Cerebellum (tissue), 4 donors: ENCODE measurements at places on chromosomes 7 and 10.

- DNase-seq, result no peak
Measured at GRCh38 chr10:7853890-7854289, 35.6 kb downstream of the TAF3 start.

DNA sequence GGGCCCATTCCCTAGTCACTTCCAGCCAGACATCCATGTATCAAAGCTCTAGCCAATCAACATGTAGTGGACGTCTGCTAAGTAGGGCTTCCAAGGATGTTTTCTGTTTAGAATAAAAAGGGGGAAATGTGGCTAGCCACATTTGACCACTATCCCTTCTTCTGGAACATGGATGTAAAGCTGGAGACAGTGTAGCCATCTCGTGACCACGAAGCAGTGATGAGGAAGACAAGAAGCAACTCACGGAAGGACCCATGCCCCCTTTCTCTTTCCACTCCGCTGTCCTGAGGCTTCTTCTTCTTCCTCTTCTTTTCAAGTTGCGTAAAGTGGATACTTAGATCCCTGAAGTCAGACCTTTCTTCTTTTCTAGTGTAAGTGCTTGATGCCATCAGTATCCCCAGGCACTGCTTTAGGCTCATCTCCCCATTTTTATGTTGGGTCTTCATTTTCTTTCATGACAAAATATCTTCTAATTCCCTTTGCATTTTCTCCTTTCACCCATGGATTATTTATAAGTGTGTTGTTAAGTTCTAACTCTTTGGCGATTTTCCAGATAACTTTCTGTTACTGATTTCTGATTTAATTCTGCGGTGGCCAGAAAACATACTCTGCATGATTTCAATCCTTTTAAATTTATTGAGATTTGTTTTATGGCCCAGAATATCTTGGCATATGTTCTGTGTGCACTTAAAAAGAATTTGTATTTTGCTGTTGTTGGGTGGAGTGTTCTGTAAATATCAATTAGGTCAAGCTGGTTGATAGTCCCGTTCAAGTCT lies 594.5 kb downstream of the SDK1 start:
- DNase-seq, result no peak

GRCh38 chr7:129898502-129899160 lies 54.1 kb downstream of the UBE2H start:
- no peak for DNase-seq

DNA sequence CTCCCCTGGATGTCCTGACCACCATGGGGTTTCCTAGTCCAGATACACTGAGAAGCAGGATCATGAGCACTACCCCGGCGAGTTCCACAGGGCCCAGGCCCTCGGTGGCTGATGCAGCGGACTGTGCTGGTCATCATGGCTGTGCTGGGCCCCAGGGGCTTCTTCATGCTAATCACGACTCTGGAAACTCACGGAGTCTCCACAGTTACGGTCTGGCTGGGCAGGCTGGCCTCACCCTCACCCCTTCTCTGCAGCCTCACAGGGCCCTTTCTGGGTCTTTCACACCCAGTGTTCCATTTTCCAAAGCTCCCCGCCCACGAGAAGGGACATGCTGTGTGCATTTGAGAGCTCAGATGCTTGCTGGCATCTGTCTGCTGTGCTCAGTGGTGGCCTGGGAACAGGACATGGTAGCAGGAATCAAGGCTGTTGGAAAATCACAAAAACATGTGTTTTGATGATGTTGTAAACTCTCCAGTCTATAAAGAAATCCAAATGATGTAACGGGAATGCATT lies 119.0 kb downstream of the PTPN20 start:
- no peak for DNase-seq

DNA sequence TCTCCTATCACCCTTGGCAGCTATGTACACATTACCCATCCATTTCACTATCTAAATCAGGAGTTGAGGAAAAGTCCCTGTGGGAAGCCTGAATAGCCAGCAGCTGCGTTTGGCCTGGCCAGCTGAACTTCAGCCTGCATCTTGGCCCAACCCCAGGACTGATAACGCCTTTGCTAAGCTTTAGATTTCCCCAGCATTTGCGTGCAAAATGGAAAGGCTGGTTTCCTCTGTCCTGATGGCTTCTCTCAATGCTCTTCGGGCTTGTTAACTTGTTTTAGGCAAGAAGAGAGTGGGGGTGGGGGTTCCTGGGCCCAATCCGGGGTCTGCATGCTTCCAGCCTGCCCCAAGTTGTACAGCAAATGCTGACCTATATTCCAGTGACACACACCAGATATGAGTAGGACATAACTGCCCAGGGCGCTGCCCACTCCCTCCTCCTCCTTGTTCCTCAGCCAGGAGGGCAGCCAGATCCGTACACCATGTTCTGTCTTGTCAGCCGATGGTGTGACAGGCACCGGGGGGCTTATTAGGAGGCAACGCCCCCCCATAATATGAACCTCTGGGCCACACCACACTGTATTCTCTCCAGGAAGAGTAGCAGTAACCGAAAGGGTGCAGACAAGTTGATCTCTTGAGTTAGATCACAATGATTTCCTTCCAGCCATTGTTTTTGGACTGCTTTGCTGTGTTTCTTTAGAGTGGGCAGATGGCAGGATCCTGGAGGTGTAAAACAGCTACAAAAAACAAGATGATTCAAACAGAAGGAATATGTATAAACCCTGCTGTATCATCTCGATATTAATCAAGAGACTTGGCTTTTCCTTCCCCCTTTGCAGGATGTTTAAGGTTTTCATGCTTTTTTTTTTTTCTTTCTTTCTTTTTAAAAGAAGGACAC lies 339.0 kb downstream of the RNLS start:
- DNase-seq, result peak; percentile 85

DNA sequence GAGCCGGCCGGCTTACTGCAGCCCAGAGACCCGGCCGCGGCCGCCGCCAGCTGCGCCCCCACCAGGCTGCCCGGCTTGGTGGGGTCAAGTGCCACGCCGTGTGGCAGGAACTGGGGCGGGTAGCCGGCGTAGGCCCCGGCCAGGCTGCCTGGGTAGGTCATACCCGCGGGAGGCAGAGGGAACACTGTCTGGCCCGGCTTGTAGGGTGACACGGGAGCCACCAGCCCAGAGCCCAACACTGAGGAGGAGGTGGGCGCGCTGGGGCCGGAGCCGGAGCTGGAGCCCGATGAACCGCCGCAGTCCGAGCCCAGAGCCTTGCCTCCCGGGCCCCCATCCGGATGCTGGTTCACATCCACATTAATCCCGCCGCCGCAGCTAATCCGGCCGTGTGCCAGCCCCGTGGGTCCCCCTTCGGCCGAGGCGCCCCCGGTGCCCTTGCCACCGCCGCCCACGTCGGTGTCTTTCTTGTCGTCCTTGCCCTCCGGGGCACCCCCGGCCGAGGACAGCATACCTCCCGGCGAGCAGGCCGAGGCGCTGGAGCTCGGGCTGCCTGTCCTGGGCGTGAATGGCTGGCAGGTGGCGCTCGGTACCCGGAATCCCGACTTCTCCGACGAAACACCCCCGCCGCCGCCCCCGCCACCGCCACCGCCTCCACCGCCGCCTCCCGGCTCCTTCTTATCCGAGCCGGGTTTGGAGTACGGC lies 2.0 kb downstream of the ZNF503 start:
- DNase-seq, result peak; percentile 43

DNA sequence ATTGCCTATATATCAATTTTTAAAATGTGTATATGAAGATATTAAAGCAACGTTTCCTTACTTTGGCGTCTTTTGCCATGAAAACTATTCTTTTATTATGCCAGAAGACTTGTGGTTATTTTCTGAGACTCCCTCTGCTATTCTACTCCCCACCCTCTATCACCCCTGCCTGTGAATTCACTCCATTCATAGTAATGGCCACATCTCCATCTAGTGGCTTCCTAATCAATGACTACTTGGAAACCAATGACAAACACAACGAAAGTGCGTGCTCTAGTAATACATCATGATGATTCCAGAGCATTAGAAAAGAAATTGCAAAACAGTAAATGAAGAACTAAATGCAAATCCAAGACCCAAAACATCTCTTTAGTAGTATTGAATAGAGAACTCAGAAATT lies 186.7 kb upstream of the HGF start:
- peak; percentile 2 for DNase-seq

DNA sequence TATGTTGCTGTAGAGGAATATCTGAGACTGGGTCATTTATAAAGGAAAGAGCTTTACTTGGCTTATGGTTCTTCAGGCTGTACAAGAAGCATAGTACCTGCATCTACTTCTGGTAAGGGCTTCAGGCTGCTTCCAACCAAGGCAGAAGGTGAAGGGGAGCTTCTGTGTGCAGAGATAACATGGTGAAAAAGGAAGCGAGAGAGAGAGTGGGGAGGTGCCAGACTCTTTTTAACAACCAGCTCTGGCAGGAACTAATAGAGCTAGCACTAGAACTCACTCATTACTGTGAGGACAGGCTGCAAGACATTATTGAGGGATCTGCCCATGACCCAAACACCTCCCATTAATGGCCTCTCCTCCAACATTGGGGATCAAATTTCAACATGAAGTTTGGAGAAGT lies 94.5 kb downstream of the KIF20B start:
- no peak for DNase-seq

DNA sequence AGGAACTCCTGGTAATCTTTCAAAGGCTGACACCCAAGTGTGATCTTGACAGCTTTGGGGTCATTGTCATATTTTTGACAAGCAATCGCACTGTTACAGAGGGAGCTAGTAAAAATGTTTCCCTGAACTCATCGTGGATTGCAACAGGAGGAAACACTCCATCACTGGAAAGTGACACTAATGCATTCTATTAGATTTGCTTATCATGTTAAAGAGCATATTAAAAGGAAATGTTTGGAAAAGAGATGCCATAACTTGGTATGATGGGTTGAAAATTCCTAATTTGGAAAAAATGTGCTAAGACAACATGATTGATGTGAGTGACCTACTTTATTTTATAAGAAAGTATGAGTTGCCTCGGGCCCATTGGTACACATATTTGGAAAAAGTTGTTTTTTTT lies 22.7 kb upstream of the EMX2 start:
- no peak for DNase-seq
